ENCODE measurements at places on chromosomes 2 and 18.

DNA sequence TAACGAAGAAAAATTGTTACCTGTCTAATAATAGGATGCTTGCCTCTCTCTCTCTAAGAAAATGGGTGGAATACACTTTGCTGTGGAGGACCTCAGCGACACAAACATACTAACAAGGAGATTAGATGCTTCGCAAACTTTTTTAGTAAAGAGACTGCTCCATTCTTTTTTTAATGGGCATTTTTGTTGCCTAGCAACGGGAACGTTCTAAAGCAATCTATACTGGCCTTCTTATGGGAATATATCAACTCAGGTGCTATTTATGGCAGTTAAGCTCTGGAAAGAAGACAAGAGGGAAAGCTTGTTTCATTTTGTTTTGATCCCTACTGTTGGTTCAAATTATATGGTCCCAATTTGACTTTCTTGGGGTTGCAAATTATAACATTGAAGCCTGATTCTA is 86.8 kb upstream of the CBLN2 start:
- DNase-seq = no peak

DNA sequence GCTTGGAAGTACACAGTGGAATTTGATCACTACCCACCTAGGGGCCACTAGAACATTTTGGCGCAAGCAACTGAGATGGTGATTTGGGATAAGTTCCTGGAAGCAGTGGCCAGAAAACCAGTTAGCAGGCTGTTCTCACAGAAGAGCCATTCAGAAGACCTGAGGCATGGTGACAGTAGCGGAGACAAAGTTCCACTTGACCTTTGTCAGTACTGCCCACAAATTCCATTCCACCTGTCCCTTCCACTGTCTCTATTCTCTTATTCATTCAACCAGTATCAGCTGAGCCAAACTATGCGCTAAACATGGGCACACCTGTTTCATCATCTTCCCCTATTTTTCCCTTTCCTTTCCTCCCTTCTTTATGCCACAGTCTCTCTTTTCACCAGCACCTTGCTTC is 59.2 kb upstream of the PPP1CB start:
- DNase-seq = no peak

DNA sequence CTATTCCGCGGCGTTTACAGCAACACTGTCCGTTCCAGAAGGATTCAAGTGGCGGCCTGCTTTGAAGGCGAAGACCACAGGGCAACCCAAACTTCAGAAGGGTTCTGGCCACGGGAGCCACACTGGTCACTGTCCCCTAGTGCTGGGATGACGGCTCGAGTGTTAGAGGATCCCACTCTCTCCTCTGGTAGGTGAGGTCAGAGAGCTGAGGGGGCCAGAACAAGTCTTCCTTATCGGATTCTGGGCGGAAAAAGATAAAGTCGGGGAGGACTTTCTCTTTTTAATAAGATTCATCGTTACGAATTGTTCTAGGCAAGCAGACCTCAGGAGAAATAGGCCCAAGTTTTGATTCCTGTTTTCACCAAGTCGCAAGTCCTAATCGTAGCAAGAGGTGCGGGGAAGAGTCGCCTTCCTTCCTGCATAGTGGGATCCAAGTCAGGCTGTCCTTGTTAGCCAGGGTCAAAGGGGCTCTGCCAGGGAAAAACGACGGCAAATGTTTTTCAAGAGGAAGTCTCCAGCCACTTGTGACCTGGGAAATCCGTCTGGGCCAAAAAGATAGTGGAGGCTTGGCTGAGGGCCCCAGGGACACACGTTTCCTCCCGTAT is 864 bp upstream of the MYL12A start:
- DNase-seq = no peak

DNA sequence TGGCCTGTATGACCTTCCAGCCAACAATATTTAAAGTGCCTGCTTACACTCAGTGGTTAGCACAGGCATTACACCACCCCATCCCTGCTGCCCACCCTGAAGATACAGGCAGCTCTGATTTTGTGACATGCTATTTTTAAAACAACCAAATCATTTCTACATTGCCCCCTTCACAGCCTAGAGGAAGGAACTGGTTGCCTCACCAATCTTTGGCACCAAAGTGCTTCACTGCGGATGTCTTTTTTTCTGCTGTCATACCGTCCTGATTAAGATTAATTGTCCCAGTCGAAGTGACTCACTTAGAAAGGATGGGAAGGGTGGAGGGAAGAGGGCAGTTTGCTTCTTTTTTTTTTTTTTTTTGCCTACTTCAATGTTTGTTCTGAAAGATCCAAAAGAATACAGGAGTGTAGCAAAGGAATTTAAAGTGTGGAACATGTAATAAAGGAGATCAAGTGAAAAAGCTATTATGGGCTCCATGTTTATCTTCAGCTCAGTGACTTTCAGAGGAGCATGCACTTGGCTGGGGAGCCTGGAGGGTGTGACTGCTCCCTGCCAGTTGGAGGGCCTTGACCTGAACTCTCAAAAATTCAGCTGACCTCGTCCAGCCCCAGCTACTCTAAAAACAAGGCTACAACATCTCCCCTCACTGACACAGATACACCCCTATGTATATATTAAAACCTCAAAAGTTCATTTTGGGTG is 501.1 kb upstream of the TNP1 start:
- DNase-seq = no peak

DNA sequence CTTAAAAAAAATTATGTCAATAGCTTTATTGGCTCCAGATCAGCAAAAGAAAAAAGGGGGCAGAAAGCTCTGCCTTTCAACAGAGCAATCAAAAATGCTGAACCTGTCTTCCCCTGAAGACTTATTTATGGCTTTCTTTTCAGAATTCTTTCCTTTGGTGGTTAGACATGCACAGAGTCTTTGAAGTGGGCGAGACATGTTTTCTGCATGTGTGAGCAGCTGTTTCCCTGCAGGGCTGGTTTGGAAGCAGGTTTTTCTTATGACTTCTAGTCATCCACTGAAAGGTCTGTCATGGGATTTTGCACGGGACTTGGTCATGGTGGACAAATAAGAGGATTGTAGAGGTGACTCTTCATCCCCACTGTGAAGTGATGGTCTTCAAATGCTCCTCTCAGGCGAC is 160.3 kb downstream of the VAPA start:
- no peak for DNase-seq

GRCh38 chr2:130829015-130829414 is 7.7 kb upstream of the ARHGEF4 start:
- DNase-seq = no peak

GRCh38 chr18:78562531-78562961 is 417.1 kb upstream of the SALL3 start:
- no peak for DNase-seq

- peak; percentile 59 for DNase-seq
These were observed 132.2 kb upstream of the ITGB6 start for GRCh38 chr2:160332318-160332717.

DNA sequence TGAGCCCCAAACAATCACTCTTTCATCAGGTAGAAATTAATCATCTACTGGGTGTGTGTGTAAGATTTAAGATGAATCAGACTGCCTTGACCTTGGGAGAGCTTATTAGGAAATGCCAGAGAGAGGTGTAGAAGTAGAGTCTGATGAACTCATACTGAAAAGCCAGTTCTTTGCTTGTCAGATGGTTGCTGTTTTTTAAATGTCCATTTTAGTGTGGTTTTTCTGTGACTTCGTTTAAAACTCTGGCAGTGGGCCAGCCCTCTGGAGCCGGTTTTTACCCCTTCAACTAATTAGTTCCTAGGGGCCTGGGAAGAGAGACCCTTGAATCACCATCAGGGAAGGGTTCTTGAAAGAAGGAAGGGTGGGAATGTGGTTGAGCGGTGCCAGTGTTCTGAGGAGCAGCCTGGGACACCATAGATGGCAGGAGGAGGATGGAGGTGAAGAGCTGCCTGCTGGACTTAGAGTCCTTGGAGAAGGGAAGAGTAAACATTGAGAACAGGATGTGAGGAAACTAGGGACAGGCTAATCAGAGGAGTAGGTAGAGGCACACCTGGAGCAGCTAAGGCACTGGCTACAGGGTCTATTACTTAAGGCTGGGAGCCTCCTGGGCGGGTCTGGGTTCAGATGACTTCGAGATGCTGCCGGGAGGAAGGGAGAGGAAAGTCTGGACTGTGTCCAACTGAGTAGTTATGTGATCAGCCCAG is 66.1 kb downstream of the LRRFIP1 start:
- DNase-seq = no peak
